ENCODE measurements at places on chromosomes 7 and 10. TPM values are rescaled to one million over a fixed set of nuclear protein-coding genes. Genes with fewer than 3 reads are reported as not detected.

- no peak for DNase-seq
Measured at GRCh38 chr7:56206420-56206819, 90.2 kb upstream of the NUPR2 start.

DNA sequence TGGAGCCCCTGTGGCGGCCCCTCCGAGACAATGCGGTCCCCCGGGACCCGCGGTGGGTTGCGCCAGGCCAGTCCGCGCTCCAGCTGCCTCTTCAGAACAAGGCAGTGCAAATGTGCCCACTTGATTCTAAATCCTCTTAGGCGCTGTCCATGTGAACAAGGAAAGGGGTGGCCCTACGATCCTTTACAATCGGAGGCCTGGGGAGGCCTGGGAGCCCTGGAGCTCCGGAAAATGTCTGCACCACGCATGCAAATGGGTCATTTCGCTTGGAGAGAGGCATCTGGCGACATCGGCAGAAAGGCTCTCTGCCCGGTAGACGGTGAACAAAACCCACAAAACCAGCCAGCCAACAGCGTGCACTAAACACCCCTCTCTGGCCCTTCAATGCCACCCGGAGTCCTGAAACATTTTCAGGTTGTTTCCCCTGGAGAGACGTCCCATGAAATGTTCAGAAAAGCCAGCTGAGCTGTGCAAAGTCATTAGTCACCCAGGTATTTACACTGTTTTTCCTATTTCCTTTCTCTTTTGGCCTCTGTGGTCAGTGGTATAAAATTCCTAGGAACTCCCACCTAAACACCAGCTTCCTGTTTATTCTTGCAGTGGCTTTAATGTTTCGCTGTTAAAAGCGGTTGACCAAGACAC is 102.8 kb upstream of the ZNF438 start:
- no peak for DNase-seq

- DNase-seq, result no peak
Measured at GRCh38 chr7:116984511-116984910, 31.2 kb downstream of the ST7 start.

Gene OR13A1
- not detected for polyA plus RNA-seq

Gene C7orf57
- polyA plus RNA-seq, result not detected

DNA sequence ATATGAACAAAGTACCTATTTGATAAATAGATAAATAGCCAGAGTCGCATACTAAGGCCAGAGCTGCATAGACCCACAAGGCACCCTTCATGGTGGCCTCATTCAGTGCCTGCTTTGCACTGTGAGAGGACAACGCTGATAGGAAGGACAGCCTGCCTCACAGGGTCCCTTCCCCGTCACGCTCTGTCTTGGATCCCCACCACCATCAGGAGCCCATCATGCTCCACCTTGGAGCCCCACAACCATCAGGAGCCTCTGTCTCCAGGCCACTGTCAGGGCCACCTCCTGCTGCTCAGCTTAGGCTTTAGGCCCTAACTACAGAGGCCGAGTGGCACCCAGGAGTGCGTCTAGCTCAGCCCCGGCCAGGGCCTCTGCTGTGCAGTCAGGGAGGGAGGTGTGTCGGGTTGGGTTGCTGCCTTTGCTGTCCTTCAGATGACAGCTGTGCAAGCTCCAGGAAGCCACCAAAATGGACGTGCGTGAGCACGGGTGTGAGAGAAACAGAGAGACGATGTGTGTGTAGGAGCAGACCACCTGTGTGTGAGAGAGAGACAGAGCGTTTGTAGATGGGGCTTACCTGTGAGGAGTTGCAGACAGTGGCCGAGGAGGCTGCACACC is 516.9 kb downstream of the GLRX3 start:
- DNase-seq, result no peak

Gene GRIFIN
- polyA plus RNA-seq, result not detected

Gene TMEM196
- not detected for polyA plus RNA-seq

DNA sequence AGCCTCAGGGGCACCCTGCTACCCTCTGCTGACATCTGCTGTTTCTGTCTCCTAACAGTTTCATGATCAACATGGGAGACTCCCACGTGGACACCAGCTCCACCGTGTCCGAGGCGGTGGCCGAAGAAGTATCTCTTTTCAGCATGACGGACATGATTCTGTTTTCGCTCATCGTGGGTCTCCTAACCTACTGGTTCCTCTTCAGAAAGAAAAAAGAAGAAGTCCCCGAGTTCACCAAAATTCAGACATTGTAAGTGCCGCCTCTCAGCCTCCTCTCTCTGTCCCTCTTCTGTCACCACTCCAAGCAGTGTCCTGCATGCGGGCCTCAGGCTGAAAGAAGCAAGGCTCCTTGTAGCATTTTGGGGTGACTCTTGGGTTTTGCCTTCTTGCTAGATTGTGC is 39.0 kb downstream of the POR start:
- no peak for DNase-seq

DNA sequence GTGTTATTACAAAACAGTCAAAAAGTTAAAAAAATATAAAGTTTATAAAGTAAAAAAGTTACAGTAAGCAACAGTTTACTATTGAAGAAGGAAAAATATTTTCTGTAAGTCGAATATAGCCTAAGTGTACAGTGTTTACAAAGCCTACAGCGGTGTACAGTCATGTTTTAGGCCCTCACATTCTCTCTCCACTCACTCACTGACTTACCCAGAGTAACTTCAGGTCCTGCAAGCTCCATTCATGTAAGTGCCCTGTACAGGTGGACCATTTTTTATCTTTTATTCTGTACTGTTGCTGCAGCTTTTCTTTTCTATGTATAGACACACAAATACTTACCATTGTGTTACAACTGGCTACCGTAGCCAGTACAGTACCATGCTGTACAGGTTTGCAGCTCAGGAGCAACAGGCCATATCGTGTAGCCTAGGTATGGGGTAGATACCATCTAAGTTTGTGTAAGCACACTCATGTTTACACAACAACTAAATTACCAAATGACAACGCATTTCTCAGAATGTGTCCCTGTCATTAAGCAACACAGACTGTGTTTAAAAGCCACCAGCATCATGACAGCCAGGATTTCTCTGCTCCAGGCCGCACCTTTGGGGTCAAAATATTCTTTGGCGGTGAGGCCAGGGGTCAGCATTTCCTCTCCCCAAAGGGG is 67.2 kb downstream of the DLG5 start:
- no peak for DNase-seq

GRCh38 chr10:30828680-30829079 is 199.1 kb upstream of the LYZL2 start:
- DNase-seq, result no peak

DNA sequence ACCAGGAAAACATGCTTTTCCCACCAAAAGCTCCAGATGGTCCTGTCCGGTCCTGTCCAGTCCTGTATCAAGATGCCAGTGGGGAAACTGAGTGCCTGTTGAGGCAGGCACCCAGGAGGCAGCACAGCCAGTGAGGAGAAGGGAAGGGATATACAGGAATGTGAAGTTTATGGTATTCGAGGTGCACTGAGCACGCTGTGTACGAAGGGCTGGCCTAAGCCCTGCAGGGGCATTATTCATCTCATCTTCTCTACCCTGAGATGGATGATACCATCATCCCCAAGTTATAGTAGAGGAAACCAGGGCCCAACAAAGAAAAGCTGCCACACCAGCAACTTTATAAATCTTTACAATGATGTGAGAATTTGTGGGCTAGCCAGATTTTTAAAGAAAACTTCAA is 23.4 kb upstream of the FXYD4 start:
- DNase-seq, result no peak

DNA sequence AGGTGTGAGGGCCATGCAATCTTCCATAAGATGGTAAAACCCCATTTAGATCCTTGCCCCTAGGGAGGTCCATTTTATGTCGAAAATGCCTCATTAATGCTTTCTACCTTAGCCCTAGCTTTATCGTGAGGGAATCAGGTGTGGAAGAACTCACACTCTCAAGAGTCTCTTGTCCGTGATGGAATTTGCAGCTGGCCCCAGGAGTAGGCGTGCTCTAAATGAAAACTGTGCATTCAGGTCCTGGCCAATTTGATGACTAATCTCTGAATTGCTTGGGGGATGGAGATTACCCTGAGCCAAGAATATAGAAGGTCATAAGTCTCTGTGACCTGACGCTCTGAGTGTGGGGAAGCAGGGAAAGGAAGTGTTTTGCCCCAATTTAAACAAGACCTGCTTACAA is 6.6 kb downstream of the C10orf90 start:
- DNase-seq, result no peak

DNA sequence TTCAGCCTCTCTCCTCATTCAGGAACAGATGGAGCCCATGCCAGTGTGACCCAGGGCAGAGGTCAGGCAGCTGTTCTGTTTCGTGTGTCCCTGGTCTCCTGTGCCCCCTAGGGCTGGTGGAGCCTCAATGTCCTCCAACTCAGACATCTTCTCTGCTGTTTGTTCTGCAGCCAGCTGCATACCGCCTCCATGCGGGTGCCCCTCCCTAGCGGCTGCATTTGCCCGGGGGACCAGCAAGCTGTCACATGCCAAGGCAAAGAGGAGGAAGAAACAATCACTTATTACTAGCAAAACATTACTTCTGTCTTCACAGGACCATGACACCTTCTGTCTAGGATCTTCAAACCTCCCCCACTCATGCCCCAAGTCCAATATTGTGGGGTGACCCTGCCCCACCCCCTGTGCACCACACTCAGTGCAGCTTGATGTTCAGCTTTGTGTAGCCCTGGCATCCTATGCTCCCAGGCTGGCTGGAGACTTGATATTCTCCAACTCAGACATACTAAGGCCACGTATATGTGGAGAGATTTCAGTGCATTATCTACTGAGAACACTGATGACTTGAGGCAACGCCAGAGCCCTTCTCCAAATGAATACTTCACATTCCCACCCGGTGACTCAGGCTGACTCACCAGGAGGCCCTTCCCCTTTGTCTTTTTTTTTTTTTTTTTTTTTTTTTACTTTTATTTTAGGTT is 188.9 kb downstream of the SKIDA1 start:
- DNase-seq, result peak; percentile 91

Gene CYP2C9
- not detected for polyA plus RNA-seq
